Lung (tissue), 17 donors: ENCODE measurements at places on chromosomes 12 and 14.

- DNase-seq = no peak
These were observed 56.0 kb downstream of the PPP2R5C start for GRCh38 chr14:101817501-101818001.

DNA sequence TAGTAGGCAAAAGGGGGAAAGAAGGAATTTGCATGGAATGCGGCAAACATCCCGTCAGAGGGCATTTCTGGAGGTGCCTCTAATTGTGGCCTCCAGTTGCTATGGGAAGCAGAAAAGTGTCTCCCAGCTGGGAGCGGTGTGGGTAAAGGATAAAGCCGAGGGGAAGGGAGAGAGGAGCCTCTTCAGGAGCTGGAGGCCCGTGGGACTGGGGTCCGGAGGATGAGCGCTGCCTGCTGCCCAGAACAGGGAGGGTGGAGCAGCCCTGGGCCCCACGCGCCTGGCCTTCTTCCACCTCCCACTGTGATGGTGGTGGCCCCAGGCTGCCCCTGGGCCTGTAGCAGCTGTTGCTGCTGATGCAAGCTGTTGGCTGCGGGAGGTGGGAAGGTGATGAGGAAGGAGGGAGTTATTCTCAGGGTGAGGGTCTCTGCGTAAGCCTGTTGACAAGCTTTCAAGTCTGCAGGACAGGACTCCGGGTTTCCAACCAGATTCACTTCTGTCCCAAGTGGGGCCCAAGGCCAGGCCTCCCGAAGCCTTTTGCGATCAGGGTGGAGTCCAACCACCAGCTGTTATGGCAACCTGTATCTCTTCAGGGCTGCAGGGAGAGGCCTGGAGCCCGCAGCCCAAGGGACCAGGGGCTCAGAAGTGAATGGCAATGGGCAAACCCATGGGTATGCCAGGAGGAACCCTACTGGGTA, 19.1 kb upstream of the PGF start:
- DNase-seq = no peak

DNA sequence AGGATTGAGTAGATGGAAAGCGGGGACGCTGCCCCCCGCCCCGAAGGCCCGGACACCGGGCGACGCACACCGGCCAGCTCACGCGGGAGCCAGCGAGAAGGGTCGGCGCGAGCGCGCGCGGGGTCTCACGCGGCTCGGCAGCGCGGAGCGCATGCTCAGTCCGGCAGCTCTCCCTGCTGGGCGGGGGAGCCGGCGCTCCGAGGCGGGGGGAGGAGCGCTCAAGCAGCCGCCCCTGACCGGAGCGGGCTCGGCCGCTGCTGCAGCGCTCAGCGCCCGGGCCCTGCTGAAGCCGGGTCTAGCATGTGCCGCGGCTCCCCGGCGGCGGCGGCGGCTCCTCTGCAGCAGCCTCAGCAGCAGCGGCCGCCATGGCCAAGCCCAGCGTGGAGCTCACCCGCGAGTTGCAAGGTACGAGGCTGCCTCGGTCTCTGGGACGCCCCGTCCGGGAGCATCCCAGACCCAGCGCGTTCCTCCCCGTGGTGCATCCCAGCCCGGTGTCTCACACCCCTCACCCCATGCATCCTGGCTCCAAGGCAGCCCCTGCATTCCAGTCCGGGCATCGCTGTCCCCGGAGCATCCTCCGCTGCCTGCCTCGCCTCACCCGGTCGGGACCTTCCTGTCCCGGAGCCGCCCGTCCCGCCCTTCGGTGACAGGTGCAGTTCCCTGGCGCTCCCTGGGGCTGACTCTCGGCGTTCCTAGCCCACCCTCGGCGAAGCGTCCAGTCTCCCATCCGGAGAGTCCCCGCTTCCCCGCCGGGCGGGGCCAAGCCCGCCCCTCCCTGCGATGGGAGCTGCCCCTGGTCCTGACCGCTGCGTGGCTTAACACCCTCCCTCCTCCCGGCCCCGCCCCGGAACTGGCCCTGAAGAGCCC, at the start of gene CARMIL3:
TSS of gene CARMIL3 (plus strand) at position 221 of the 867 bp plus-strand sequence. CDS start at position 366, 145 bp downstream.
- peak; percentile 77 for DNase-seq

- no peak for DNase-seq
These were observed 161.9 kb downstream of the CHST11 start for GRCh38 chr12:104618691-104619090.

DNA sequence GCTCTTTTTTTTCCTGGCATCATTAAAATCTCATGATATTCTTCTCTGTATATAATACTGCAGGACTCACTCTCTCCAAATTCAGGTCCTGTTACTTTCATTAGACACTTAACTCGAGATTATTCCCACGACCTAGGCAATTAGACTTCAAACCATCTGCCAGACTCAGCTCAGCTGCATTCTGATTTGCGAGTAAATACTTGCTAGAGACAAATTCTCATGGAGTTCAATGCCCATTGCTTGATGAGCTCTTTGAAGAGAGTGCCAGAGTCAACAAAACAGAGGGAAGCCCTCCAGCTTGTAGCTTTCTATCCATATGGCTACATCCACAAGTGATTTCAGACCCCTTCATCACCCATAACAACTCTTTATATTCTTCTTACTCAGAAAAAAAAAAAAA, 88.3 kb downstream of the GTF2A1 start:
- peak; percentile 13 for DNase-seq

DNA sequence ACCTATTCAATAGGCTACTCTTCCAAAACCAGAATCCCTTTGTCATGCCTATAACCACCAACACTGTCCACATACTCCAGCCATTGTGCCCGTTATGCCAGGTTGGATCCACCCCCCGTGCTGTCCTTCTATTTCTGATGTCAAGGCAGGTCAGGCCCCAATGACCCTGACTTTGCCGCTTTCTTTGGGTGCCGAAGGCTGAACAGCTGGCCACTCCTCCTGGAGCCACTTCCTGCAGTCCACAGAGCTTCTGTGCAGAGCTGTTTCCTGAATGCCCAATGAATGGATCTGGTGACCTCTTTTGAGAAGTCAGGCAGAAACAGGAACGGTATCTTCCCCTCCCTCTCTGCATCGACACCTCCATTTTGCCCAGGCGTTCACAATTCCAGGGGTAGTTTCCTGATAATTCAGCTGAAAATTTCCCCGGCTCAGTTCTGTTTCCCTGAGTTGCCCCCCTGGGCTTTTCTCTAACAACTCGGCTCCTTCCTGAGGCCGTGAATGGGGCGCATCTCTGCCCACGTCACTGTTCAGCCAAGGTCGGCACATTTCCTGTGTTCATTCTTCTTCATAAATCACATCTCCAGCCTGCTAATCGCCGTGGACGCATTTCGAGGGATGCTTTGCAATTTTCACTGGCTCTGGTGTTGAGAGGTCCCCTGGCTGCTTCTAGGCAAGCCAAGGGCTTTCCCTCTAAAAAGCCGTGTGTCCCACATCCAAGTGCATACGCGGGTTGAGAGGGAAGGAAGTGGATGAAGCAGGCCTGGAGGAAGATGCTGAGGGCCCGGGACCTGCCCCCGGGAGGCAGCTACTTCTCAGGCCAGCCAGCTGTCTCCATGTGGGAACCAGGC, 86.5 kb downstream of the PAPOLA start:
- DNase-seq = peak; percentile 18

DNA sequence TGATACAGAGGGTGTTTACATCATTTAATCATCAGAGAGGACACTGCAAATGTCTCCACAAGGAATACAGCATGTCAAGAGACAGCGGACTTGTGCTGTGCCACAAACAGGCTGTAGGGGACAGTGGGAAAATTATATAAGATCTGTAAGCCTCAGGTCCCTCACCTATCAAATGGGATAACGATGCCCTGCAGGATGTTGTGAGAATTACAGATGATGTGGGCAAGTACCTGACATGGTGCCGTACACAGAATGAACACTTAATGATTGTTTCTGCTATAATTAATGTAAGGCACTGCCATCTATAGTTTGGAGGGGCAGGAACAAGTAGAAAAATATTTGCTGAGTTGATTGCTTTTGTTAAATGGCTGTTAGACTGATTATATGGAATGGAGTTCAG, 81.9 kb upstream of the GTF2A1 start:
- DNase-seq = no peak

- no peak for DNase-seq
These were observed 501.1 kb downstream of the VRK1 start for GRCh38 chr14:97298331-97298730.

GRCh38 chr12:5227708-5228373, 184.2 kb downstream of the KCNA5 start:
- DNase-seq = peak; percentile 24

GRCh38 chr12:121872546-121873215, 14.0 kb upstream of the HPD start:
- DNase-seq = peak; percentile 96

DNA sequence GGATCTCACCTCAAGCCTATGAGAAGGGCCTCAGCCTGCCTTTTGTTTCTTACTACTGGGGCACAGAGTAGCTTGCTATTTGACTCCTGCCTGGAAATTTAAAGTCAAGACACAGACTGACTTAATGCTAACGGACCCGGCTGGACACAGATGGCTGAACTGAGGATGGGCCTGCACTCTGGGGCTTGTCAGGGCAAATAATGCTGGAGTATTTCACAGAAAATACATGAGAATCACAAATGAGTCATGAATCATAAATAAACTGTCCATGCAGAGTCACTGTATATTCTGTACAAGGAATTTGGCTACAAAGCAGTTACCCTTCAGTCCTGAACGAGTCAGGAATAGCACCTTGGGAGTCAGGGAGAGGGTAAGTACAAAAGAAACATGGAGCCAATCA, 683.2 kb upstream of the FOXG1 start:
- no peak for DNase-seq

- no peak for DNase-seq
These were observed 5.6 kb downstream of the AACS start for GRCh38 chr12:125070661-125071390.

GRCh38 chr12:48199774-48200221, 3.3 kb downstream of the OR10AD1 start:
- peak; percentile 80 for DNase-seq

GRCh38 chr12:121536899-121537813, 43.7 kb downstream of the KDM2B start:
- DNase-seq = peak; percentile 88

DNA sequence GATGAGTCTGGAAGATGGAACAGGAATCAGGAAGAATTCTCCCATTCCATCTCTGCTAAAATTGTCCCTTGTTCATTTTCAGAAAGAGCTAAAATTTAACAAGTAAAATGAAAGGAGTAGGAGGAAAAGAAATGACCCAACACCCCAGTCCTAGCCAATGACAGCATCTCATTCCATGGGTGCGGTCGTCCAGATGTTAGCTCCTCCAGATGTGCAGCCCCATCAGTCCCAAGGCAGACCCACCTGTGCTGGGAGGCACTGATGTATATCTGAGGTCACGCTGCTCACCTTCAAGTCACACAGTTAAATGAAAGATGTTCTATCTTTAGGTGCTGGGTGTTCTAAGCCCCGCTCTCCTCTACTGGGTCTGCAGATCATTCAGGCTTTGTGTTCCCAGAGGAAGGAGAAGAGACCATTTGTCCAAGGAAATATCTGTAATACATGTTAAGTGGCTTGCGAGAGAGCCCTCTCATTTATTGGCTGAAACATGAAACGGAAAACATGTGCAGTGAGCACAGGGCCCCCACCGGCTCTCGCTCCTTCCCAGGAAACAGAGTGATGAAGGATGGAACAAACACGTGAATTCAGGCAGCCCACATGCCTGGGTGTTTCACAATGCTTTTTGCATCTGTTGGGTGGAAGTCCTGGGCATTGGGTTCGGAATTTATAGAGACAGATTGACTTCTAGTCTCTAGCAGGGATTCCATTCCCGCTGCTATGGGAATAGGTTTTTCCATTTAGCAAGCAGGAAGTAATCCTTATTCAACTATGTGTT, 294.6 kb downstream of the NUAK1 start:
- peak; percentile 72 for DNase-seq

- no peak for DNase-seq
These were observed 129.3 kb downstream of the ACSS3 start for GRCh38 chr12:81207173-81207572.

DNA sequence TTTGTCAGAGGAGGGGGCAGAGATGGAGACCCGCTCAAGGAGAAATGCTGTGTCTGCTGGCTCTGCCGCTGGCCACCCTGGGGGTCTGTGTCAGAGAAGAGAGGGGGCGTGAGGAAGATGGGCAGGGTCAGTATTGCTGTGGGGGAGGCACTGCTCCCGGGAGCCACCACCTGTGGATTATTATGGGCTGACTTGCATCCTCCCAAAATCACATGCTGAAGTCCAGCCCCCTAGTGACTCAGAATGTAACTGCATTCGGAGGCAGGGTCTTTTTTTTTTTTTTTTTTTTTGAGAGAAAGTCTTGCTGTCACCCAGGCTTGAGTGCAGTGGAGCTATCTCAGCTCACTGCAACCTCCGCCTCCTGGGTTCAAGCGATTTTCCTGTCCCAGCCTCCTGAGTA, 12.3 kb downstream of the ABCD4 start:
- no peak for DNase-seq

DNA sequence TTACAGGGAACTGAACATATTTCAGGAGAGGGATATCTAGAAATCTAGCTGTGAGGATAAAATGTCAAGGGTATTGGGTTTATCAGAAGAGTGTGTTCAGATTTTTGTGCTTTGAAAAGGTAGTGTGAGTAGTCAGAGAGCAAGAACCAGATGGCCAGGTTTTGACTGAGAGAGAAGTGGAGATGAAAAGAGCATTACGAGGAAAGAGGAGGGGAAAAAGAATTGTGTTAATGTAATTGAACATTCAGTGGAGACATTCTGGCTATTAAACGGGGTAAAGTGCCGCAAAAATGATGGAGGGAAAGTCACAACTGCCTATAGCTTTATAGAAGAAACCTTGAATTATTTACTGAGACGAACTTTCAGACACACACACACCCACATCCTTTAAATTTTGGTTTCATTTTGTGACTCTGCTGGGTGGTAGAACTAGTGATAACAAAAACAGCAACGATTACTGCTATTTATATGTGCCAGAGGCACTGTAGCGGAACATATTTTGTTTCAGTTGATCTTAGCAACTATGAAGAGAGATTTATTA, 213.6 kb downstream of the ERC1 start:
- DNase-seq = peak; percentile 62

- DNase-seq = no peak
These were observed 193.7 kb upstream of the FRMD6 start for GRCh38 chr14:51457843-51458562.

GRCh38 chr12:107378609-107379008, 285.3 kb upstream of the CRY1 start:
- DNase-seq = no peak

GRCh38 chr12:82486524-82487235, 128.4 kb downstream of the METTL25 start:
- no peak for DNase-seq

DNA sequence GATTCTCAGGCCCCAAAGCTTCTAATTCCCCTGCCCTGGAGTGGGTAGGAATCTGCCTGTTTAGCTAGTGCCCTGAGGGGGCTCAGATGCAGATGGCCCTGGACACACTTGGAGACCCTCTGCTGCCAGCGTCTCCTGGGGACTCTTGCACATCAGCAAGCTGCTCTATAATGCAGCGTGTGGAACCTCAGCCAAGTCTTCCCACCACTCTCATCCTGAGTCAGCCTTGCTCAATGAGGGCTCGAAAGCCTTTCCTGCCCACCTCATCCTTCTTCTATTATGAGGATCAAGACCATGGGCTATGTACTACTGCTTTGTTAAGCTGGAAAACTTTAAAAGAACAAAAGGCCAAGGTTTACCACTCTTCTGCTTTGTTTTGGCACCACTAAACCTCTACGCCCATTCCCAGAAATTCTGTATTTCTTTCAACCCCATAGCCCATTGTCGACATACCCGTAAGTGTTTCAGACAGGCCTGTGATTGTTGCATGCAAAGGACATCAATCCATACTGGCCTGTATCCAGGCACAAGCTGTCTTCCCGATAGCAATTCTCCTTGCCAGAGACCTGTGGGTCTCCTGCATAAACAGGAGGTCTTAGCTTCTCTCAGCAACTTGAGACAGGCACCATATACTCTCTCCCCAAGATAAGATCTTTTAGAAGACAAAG, 246.9 kb downstream of the DPF3 start:
- no peak for DNase-seq

- DNase-seq = no peak
These were observed 1402.0 kb upstream of the SEL1L start for GRCh38 chr14:82935691-82936090.
